AML-193 (cell line): ENCODE measurements at places on chromosomes 4 and X.

- no peak for DNase-seq
Measured at GRCh38 chr4:75779105-75779757, 54.9 kb downstream of the USO1 start.

DNA sequence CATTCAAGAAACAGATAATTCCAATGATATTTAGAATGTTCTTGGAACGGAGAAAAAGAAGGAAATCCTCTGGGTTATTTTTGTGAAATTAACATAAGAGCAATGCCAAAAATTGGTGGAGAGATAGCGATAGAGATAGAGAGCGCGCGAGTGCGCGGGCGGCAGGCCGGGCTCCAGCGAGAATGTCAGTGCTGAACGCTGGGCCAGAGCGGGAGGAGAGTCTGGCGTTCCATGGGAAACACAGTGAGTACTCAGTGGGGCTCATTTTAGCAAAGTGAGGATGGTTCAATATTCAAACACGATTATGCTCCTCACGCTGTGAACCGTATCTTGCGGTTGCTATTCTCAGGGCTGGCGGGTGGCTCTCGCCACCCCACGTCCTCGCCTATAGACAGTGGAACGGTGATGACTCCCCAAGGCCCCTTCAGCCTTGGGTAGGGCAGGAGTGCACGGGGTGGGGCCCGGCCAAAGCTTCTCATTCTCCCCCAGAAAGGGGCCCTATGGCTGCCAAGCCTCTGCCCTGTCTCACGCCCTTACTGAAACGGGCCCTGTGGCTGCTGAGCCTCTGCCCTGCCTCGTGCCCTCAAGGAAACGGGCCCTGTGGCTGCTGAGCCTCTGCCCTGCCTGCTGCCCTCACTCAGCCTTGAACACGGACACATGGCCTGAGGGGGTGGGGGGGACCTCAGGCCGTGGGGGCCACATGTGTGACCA lies 16.9 kb downstream of the CPLX1 start:
- DNase-seq = no peak

DNA sequence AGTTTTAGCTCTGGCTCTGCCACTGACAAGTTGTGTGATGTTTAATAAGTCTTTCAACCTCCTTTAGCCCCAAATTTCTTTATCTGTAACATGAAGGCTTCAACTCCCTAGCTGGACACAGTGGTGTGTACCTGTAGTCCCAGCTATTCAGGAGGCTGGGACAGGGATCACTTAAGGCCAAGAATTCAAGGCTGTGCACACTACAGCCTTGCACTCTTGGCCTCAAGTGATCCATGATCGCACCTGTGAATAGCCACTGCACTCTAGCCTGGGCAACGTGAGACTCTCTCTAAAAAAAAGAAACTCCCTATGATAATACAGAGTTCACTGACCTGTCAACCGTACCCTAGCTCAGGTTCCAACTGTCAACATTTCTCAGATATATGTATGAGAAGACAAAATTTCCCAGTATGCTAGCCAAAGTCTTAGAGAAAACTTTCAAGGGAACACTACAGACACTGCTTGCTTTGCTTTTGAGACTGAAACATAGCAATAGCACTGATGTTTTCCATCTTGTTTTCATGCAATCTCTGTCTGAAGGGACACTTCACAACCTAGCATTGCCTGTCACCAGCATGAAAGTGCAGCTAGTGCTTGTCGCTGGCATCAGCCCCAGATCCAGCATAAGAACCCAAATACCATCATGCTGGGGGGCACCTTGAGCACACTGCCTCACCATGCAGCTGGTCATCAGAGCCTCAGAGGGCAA lies 51.6 kb upstream of the PTPN13 start:
- no peak for DNase-seq

- no peak for DNase-seq
Measured at GRCh38 chr4:122912810-122913575, 9.4 kb downstream of the NUDT6 start.

DNA sequence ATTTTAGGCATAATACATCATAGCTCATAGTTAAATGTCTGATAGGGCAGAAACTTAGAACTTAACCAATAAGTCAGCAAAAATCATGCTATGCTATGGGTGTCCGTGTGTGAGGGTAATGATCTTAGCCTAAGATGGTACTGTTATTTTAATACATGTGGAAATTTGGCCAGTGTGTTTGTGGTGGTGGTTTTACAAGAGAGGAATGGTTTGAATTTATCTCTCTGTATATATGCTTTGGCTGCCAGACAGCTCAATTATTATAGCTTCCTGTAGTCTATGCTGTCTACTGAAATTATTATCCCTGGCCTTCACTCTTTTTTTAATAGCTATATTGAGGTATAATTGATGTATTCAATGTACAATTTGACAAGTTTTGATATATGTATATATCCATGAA lies 21.3 kb downstream of the ZNF330 start:
- DNase-seq = no peak
